Left ventricle myocardium inferior (tissue), 1 donor: ENCODE measurements at places on chromosomes 4 and X.

DNA sequence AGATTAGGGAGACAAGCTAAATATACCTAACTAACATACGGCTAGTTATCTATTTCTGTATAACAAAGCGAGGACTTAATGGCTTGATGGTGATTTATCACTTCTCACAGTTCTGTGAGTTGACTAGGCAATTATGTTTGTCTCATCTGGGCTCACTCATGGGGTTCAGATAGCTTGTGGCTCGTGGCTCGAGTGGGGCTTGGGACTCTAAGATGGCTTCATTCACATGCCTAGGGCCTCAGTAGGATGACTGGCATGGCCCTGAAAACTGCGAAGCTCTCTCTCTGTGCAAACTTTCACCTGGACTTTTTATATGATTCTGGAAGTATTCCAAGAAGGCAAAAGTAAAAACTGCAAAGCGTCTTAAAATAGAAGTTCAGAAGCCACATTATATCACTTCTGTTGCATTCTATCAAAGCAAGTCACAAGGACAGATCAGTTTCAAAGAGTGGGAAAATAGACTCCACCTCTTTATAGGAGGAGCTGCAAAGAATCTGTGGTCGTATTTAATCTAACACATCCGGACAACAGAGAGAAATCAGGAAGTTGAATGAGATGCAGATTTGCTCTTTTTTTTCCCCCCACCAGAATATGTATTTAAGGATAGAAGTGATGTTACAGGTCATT, 491.2 kb downstream of the INPP4B start:
- no peak for DNase-seq

- DNase-seq, result no peak
Measured at GRCh38 chr4:37490391-37491347, 195.5 kb downstream of the RELL1 start.

- DNase-seq, result no peak
Measured at GRCh38 chrX:103730147-103730795, 19.6 kb downstream of the TMEM31 start.

- no peak for DNase-seq
Measured at GRCh38 chr4:80173841-80174240, 23.5 kb upstream of the PRDM8 start.

DNA sequence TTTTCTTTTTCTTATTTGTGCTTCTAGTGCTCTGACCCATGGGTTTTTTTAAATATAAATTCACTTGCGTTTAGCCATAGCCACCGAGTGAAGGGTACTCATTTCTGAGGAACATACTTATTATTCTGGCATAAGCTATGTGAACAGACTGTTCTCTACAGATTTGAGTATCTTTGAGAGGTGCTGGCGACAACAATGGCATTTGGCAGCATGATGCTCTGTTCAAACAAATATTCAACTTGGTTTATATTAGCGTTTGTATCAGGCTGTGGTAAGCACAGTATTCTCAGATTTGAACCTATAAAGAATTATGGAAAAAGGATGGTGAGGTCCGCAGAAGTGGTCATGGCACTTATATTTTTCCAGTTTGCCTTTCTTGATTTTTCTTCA, 108.7 kb upstream of the LIMCH1 start:
- DNase-seq, result no peak
